ENCODE measurements at places on chromosomes 3 and 15.

- DNase-seq: no peak
Measured at GRCh38 chr15:28027714-28028076, 71.4 kb downstream of the OCA2 start.

- no peak for DNase-seq
Measured at GRCh38 chr3:25957026-25957425, 167.1 kb downstream of the OXSM start.

DNA sequence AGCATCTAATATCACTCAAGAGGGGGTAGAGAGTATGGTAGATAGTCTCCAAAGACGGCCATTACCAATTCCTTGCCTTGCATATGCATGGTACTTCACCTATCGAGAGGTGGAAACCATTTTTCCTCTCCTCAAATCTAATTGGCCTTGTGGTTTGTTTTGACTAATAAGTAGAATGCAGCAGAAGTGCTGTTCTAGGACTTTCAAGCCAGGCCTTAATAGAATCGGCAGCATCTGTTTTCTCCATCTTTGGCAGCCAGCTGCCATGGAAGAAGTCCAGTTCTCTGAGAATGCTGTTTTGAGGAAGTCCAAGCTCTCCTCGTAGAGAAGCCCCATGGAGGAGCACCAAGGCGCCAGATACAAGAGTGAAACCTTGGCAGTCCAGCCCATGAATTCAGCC is 59.1 kb upstream of the RASGRP1 start:
- no peak for DNase-seq

GRCh38 chr3:130227540-130227939 is 117.9 kb upstream of the COL6A5 start:
- no peak for DNase-seq

DNA sequence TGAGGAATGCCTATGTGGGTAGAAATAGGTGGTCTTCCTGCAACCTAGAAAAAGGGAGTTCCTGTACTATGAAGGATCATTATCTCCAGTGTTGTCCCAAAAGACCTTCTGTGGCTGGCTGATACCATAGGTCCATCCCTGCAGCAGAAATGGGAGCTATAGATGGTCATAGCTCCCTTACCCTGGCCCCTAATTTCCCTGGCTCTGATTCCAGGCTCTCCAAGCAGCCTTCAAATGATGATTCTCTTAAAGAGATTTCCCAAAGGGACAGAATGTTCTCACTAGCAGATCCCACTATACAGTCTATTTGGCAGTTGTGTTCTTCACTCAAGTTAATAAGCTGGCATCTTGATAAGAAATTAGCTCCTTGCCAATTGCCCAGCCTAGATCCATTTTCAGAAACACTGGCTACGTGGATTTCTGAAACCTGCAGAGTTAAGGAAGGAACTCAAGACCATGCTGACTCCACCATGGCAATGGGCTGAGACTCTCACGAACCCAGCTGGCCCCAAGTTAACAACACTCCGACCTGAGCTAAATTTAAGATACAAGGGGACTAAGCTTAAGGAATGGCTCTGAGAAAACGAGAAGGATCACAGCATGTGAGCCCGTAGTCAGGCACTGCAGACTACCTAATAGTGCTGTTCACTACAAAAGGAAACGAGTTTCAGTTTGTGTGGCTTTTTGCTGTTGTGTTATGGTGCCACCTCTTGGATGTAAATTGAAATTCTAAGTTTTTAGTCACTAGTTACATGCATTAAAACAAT is 11.4 kb downstream of the C15orf40 start:
- DNase-seq: peak; percentile 45

- DNase-seq: no peak
Measured at GRCh38 chr3:36403661-36404060, 23.4 kb downstream of the STAC start.

- no peak for DNase-seq
Measured at GRCh38 chr3:8767667-8768363, 1.6 kb downstream of the OXTR start.

DNA sequence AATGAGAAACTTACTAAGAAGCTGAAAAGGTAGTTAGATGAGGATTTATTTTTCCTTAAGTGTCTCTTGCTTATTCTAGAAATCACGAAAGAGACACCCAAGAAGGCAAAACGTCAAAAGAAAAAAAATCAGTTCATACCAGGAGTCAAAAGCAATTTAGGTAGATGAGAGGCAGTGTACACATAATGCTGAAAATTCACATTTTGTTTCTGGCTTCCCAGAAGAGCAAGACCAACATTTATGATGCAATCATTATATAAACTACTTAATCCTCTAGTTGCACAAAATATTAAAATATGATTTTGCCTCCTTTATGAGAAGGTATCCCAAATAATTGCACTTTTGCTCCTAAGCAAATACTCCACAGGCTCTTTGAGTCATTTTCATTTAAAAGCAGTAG is 228.0 kb downstream of the FMN1 start:
- no peak for DNase-seq

DNA sequence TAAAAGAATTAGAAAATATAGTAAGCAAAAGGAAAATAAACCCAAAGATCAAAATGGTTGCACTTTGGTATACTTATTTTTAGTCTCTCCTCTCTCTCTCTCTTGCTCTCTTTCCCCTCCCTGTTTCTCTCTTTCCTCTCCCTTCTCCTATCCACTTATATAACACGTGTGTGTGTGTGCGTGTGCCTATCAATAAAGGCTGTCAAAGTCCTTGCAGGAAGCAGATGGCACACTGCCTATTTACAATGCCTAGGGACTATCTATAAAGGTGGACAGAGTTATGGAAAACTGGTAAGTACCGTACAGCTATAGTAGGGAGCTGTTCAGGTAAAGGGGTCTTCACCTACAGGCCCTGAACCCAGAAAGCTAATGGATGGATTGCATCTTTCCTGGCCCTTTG is 161.6 kb downstream of the SQOR start:
- no peak for DNase-seq

GRCh38 chr3:71956716-71957115 is 171.8 kb upstream of the PROK2 start:
- DNase-seq: no peak

DNA sequence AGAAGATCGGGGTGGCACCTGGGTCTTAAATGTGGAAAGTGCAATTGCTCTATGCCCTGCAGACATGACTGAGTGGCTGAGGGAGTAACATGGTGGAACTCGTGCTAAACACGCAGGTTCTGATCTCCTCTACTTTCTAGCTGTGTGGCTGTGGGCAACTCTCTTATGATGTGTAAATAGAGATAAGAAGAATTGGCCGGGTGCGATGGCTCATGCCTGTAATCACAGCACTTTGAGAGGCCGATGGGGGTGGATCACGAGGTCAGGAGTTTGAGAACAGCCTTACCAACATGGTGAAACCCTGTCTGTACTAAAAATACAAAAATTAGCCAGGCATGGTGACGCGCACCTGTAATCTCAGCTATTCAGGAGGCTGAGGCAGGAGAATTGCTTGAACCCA is 67.7 kb downstream of the CLDN11 start:
- no peak for DNase-seq

DNA sequence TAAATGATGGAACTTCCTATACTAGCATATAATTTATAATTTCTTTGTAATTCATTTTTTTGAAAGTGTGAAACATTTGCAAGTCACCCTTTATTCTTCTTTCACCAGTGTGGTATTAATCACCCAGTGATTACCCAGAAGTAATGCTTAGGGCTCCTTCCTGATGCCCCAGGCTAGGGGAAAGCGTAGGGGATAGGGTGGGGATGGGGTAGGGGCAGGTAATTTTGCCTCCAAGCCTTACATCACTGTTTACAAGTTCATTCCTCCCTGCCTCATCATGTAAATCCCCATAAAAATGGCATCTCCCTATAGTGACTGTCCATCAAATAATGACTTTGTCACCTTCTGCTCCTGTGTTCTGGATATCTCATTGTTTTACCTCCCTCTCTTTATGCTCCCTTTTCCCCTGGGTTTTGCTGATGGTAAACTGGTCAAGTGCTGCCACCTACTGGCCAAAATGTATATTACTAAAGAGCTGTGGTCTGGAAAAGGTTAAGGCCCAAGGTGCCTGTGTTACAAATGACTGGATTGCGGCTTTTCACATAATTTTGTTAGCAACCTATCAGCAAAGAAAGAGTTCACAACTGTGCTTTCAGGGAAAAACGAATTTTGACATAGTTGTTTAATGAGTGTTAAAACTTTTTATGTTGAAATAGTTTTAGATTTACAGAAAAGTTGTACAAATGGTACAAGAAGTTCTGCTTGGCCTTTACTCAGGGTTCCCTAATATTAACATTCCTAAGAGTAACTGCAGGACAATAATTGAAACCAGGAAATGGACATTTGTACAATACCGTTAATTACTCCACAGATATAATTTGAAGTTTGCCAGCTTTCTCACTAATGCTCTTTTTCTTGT is 54.7 kb downstream of the ONECUT1 start:
- DNase-seq: peak; percentile 66

GRCh38 chr3:109369510-109369909 is 32.2 kb upstream of the DPPA4 start:
- no peak for DNase-seq

GRCh38 chr15:43519196-43519595 is 1.8 kb downstream of the MAP1A start:
- no peak for DNase-seq

- DNase-seq: peak; percentile 72
Measured at GRCh38 chr15:51842852-51843737, 13.6 kb downstream of the TMOD3 start.

- no peak for DNase-seq
Measured at GRCh38 chr3:172219750-172220149, 180.4 kb downstream of the FNDC3B start.

- DNase-seq: no peak
Measured at GRCh38 chr3:157502916-157503595, at the start of gene VEPH1. VEPH1 (minus strand) TSS chr3:157503416; CDS start chr3:157495349, 8,067 bp downstream.

- no peak for DNase-seq
Measured at GRCh38 chr3:131699001-131699400, 196.2 kb upstream of the MRPL3 start.

- no peak for DNase-seq
Measured at GRCh38 chr3:106288781-106289180, 420.0 kb upstream of the CBLB start.

DNA sequence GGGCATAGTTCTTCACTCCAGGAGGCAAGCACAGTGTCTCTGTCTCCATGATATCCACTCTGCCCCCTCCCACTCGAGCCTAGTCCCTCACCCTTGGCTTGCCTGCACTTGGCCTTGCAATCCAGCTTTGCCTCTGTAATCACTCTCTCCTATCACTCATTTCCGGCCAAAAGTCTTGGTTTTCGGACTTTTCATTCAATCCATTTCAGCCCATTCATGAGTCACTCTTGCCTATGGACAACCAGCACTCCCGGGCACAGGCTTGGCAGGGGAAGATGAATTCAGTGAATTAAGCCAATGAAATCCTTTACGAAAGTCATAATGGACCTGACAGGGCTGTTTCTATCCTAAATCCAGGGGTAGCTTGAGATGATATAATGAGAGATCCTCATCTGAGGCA is 21.7 kb downstream of the DAZL start:
- DNase-seq: no peak

DNA sequence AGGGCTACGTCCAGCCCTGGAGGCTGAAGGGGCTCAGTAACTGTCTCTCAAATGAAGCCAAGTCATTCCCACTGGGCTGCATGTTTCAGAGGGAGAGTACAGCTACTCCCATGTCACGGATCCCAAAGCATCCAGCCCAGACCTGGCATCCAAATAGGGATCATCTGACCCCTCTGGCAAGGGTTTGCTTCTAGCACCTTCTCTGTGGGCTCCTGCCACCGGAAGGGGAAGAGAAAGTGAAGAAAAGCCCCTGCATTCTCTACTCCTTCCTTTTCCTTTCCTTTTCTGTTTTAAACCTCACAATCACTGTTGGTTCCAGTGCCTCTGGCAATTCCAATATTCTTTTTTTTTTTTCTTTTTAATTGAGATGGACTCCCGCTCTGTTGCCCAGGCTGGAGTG is 64.5 kb upstream of the CTSH start:
- DNase-seq: peak; percentile 8

- DNase-seq: no peak
Measured at GRCh38 chr3:47578691-47579632, at the start of gene CSPG5. CSPG5 (minus strand) TSS chr3:47578865; CDS start chr3:47578693, 172 bp downstream.

GRCh38 chr3:127328421-127328820 is 40.6 kb upstream of the PRR20G start:
- no peak for DNase-seq

- no peak for DNase-seq
Measured at GRCh38 chr3:111714305-111714704, 119.2 kb upstream of the ZBED2 start.

DNA sequence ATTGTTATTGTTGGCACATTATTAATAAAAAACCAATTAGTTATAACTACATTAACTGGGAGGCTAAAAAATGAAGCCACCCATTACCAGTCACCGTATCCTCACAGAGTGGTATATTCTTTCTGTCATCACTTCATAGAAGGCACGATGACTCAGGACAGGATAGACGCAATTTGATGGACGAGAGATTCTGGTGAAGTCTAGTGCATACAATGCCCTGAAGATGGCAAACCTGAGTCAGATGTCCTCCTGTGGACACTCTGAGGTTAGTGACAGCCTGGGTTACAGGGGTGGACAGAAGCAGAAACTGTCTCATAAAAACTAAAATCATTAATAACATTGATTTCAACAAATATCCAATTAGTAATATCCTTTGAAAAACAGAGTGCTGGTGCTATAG is 150.3 kb downstream of the SLC9A9 start:
- DNase-seq: no peak

- peak; percentile 72 for DNase-seq
Measured at GRCh38 chr3:141738891-141739363, 829 bp downstream of the RNF7 start.

- DNase-seq: peak; percentile 5
Measured at GRCh38 chr15:99090011-99090699, 14.7 kb upstream of the SYNM start.

- DNase-seq: no peak
Measured at GRCh38 chr15:101057841-101058407, 138.8 kb downstream of the LRRK1 start.

DNA sequence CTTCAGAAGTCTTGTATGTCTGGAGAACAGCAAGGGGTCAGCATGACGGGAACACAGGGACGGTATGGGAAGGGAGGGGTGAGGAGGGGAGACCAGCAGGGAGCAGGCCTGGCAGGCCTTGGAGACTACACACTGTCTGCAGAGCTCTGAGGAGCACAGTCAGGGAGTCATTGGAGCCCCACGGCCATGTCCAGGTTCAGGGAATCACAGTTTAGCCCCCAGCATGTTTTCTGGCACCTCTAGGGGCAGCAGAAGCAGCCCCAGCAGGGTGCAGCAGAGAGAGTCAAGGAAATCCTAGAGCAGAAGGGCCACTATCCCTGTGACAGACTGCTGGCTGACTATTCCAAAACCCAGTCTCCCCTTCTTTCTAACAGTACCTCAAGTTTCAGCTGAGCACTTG is 3.2 kb downstream of the LAMP3 start:
- no peak for DNase-seq

- no peak for DNase-seq
Measured at GRCh38 chr3:150215616-150216015, 192.5 kb upstream of the TSC22D2 start.

DNA sequence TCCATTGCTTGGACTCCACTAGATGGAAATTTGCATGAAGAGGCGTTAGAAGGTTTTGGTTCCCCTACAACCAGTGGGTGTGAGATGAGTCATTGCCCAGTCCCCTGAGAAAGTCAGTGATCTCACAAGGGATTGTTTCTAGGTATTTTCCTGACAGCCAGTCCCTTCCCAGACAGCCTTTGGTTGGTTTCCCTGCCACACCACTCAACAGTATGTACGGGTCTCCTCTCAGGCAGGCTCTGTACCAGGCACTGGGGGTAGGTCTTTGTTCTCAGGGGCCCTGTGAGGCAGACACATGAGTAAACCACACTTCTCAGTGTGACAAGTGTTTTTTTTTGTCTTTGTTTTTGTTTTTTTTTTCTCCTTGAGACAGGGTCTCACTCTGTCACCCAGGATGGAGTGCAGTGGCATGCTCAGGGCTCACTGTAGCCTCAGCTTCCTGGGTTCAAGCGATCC is 4.0 kb downstream of the LAMP3 start:
- DNase-seq: peak; percentile 85
